Activated CD4-positive, alpha-beta T cell treated with anti-CD3 and anti-CD28 coated beads, Interleukin-2, amount 50 U/mL, for 48 hours (primary cell): ENCODE measurements at places on chromosomes 11 and 22.

DNA sequence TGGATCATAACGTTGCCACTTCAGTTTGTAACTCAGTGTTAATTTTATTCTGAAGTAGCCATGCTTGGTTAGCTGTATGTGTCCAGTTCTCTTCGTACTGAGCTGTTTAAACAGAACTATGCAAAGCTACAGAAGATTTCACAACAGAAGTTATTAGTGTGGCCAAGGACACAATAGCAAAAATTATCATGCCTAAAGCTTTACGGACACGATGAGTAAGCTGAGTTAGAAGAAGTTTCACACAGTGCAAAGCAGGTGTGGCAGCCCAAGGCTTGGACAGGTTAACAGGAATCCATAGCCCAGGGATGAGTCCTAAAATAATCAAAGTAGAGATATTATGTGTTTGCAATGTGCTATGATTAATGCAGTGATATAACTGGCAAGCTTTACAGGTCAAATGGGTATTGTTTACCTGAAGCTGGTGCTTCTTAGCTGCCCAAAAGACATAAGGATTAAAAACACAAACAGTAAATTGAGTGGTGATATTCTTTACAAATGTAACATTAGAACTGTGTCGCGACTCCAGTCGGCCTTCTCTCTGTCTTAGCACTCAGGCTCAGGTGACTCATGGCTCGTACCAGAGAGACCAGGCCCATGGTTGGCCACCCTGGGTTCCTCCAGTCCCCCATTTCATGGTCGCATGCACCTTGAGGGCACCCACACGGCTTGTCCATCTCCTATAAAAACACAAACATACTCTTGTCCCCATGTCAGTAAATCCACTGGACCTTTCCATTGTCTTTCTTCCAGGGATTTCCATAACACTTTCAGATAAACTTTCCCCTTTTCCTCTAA is 35.5 kb upstream of the NCAM1 start:
- DNase-seq, result no peak

DNA sequence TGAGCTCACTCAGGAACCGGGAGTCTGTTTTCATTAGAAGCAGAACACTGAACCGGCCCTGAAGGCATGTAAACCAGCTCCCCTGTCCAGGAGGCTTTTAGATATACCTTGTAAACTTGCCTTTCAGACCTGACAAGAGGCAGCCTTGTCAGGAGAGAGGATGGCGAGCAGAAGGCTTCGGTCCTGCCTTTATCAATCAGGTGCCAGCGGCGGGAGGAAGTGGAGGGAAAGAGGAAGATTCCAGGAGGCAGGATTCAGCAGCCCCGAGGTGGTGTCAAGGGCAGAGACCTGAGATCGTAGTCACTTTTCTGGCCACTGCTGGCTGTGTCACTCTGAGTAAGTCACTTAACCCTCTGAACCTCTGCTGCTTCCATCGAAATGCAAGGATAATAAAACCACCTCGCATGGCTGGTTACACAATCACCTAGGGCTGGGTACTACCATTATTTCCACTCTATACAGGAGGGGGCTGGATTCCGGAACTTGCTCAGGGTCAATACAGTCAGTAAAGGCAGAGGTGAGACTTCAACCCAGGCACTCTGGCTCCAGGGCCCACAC is 181.0 kb downstream of the CHST1 start:
- no peak for DNase-seq

- DNase-seq, result no peak
These were observed 207.0 kb upstream of the SORL1-AS1 start for GRCh38 chr11:121659811-121660210.

DNA sequence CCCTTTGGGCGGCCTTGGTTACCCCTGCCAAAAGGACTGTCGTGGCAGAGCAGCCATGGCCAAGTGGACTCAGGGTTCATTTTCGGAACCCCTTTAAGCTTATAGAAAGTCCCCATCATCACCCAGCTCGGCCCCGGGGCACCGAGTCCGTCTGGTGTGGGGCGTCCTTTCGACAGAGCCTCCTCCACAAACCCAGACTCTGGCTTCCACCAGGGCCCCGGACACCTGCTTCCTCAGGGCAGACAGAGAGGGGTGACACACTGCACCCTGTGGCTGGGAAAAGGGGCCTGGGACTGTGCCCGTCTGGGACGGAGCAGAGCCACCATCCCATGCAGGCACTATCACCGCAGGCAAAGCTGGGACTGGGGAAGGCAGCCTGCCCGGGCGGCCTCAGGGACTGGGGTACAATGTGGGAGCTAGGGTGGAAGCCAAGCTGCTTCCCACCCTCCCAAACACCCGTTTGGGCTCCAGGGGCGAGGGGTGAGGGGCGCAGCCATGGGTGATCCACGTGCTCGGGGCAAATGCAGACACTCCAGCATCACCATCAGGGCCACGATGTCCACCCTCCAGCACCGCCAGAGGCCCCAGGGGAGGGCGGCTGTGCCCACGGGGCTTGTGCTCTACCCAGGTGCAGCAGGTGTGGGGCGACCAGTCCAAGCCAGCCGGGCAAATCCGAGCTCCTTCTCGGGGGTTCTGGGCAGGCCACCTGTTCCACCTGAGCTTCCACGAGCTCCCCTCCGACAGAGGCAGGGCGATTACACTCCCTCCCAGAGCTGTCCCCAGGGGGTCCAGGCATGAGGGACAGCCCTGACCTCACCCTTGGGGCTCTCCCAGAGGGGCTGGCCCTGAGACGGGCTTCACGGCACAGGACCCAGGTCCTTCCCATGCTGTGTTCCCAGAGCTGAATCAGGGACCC is 11.7 kb upstream of the MRPL23 start:
- DNase-seq, result no peak

DNA sequence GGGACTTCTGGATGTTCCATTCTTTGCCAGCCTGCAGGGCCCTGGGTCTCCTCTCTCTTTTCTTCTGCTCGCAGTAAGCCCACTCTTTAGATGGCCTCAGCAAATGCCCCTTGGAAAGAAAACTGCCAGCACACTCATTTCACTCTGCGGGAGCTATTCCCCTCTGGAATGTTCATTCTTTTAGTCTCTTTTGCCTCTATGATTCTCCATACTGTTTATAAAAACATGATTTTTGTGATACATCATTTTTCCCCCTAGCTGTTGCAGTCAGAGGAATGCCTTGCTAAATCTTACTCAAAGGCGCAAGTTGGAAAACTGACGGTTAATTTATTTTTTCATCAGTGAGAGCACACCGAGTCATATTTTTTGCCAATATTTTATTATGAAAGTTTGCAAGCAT is 184.9 kb downstream of the SNX19 start:
- DNase-seq, result no peak
